ENCODE measurements at places on chromosomes 6 and 20. TPM values are rescaled to one million over a fixed set of nuclear protein-coding genes. Genes with fewer than 3 reads are reported as not detected.

Gene SLC22A16
- polyA plus RNA-seq = 0.06 TPM

- no peak for DNase-seq
These were observed 26.1 kb upstream of the RIPPLY2 start for GRCh38 chr6:83827050-83827449.

DNA sequence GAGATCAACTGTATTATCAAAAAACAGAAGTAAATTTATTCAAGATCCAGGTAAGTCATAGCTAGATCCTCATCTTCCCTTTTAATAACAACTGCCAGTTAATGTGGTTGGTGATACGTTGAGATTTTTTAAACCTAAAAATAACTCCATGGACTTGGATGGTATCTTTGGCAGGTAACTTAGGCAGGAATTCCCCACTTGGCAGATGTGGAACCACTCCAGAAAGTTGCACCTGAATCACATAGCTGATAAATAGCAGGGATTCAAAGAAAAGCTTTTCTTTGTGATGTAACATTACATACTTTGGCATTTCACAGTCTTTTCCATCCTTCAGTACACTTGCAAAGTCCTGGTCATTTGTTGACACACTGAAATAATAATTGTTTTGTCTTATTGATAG lies 62.6 kb downstream of the PRPH2 start:
- DNase-seq = no peak

DNA sequence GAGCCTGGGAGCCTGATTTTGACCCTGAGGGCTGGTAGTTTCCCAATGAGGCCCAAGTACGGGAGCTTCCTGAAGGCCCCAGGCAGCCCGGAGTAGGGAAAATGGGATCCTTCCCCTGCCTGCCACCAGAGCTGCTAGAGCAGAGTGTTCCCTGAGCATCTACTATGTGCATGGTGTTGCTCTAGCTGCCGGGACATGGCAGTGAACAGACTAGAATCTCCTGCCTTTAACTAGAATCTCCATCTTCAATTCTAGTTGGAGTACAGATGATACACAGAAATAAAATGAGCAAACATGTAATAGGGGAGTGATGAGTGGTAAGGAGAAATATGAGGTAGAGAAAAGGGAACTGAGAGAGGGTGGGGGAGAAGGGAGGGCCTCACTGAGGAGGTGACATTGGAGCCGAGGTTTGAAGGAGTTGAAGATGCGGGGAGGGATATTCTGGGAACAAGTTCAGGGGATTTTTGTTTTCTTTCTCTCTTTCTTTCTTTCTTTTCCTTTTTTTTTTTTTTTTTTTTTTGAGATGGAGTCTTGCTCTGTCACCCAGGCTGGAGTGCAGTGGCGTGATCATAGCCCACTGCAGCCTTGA lies 18.5 kb downstream of the VSTM2L start:
- DNase-seq = no peak
